ENCODE measurements at places on chromosomes 12 and 14. TPM values are rescaled to one million over a fixed set of nuclear protein-coding genes. Genes with fewer than 3 reads are reported as not detected.

GRCh38 chr14:88323523-88324199 is 592 bp upstream of the KCNK10 start:
- H3K27ac ChIP-seq, result no peak overlapping the region
- peak; percentile 11 for DNase-seq
- H3K4me3 ChIP-seq, result peak overlapping the region; percentile 34
- H3K27me3 ChIP-seq, result peaks cover 89% of the 10 kb centered on the region
- H3K36me3 ChIP-seq, result no peaks in the 10 kb centered on the region

GRCh38 chr14:36113341-36113740 is 63.2 kb downstream of the PTCSC3 start:
- no peaks in the 10 kb centered on the region for H3K36me3 ChIP-seq
- no peak for DNase-seq
- no peaks in the 10 kb centered on the region for H3K4me1 ChIP-seq
- H3K27ac ChIP-seq, result no peak overlapping the region
- H3K27me3 ChIP-seq, result no peaks in the 10 kb centered on the region

DNA sequence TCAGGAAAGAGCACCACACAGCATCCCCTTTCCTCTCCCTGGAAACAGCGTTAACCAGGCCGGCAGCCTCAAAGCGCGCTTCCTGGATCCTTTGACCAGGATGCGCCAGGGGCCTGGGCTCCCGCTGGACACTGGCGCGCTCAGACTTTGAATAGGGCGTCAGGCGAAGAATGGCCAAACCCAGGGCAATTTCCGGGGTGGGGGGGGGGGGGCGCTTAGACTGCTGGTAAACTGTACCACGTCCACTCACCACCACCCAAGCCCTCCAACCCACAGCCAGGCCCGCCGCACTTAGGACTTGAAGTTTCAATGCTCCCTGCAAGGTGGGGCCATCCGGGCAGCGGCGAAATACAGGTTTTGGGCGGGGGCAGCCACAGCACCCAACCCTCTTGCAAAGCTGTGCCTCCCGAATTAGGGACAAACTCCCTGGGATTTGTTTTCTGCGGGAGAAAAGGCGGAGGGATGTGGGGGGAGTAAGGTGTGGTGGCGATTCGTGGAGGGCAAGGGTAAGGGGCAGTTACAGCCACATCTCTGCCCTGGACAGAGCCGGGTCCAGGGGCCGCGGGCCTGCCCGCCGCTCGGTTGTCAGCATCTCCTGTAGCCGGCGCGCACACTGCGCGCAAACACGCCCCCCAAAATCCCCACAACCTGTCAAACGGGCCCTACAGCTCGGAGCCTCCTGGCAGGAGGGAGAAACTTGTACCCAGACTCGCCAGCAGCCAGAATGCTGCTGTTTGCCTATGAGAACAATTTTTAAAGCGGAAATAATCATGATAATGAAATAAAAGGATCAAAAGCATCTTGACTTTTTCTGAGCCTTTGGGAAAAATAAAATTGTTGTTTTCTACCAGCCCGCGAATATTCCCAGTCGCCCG is 958 bp downstream of the RTN1 start:
- DNase-seq, result no peak
- H3K27ac ChIP-seq, result no peak overlapping the region
- peaks cover 6% of the 10 kb centered on the region for H3K4me1 ChIP-seq
- peak overlapping the region; percentile 61 for H3K4me3 ChIP-seq

- no peak overlapping the region for H3K4me3 ChIP-seq
- H3K27ac ChIP-seq, result no peak overlapping the region
- H3K36me3 ChIP-seq, result peaks cover 48% of the 10 kb centered on the region
- no peak for DNase-seq
Observed at GRCh38 chr12:105192624-105193225, 43.2 kb downstream of the APPL2 start.

- H3K36me3 ChIP-seq, result peaks cover 91% of the 10 kb centered on the region
- no peaks in the 10 kb centered on the region for H3K4me1 ChIP-seq
- no peak overlapping the region for H3K27ac ChIP-seq
- no peak overlapping the region for H3K4me3 ChIP-seq
- H3K27me3 ChIP-seq, result no peaks in the 10 kb centered on the region
Observed at GRCh38 chr12:68831272-68831671, 23.3 kb downstream of the MDM2 start.

DNA sequence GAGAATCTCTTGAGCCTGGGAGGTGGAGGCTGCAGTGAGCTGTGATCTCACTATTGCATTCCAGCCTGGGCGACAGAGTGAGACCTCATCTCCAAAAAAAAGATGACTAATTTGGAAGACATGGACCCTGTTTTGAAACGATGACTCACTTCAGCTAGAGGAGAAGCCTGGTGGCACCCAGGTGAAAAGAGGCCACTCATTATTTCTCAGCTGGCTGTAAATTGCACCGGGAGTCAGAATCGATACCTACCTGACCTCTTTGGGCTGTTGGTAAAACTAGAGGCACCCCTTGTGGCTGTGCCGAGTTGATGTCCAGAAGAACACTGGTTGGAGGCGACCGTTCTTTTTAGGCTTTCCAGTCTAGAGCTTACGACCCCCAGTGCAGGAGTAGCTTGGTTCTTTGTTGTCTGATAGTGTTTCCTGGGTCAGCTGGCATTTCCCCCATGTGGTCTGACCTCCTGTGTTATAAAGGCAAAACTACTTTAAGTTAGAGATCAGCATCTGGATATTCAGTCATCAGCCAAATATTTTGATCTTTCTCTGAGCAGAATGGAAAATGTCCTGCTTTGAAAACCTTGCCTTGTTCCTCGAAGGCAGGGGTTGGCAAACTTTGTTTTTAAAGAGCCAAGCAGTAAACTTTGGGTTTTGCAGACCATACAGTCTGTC is 93.2 kb downstream of the CHST11 start:
- no peaks in the 10 kb centered on the region for H3K27me3 ChIP-seq
- no peak overlapping the region for H3K4me3 ChIP-seq
- no peak overlapping the region for H3K27ac ChIP-seq
- no peaks in the 10 kb centered on the region for H3K4me1 ChIP-seq
- no peaks in the 10 kb centered on the region for H3K36me3 ChIP-seq

- H3K36me3 ChIP-seq, result no peaks in the 10 kb centered on the region
- peaks cover under 1% of the 10 kb centered on the region for H3K27me3 ChIP-seq
- DNase-seq, result no peak
- H3K4me1 ChIP-seq, result no peaks in the 10 kb centered on the region
- H3K4me3 ChIP-seq, result no peak overlapping the region
Observed at GRCh38 chr12:130644146-130644545, 72.0 kb downstream of the RIMBP2 start.

- H3K36me3 ChIP-seq, result no peaks in the 10 kb centered on the region
- no peak overlapping the region for H3K4me3 ChIP-seq
- H3K27me3 ChIP-seq, result no peaks in the 10 kb centered on the region
- H3K4me1 ChIP-seq, result peaks cover 4% of the 10 kb centered on the region
- DNase-seq, result no peak
Observed at GRCh38 chr14:31828946-31829868, 247.9 kb upstream of the ARHGAP5 start.

DNA sequence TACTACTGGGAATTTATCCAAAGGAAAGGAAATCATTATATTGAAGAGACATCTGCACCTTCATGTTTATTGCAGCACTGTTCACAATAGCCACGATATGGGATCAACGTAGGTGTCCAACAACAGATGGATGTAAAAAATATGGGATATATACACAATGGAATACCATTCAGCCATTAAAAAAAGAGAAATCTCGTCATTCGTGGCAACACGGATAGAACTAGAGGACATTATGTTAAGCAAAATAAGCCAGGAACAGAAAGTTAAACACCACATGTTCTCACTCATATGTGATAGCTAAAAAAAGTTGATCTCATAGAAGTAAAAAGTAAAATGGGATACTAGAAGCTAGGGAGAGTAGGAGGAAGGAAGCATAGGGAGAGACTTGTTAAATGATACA is 82.9 kb upstream of the CLMN start:
- peaks cover 6% of the 10 kb centered on the region for H3K4me1 ChIP-seq
- peak overlapping the region; percentile 7 for H3K27ac ChIP-seq
- H3K4me3 ChIP-seq, result no peak overlapping the region
- no peaks in the 10 kb centered on the region for H3K36me3 ChIP-seq

GRCh38 chr12:53056296-53056695 is 6.4 kb downstream of the TNS2 start:
- no peak overlapping the region for H3K27ac ChIP-seq
- H3K4me1 ChIP-seq, result peaks cover 62% of the 10 kb centered on the region
- H3K27me3 ChIP-seq, result no peaks in the 10 kb centered on the region
- DNase-seq, result no peak
- H3K4me3 ChIP-seq, result no peak overlapping the region

- H3K36me3 ChIP-seq, result no peaks in the 10 kb centered on the region
- no peak for DNase-seq
- H3K27ac ChIP-seq, result no peak overlapping the region
- H3K4me3 ChIP-seq, result no peak overlapping the region
Observed at GRCh38 chr14:28102001-28102400, 664.6 kb upstream of the FOXG1 start.

DNA sequence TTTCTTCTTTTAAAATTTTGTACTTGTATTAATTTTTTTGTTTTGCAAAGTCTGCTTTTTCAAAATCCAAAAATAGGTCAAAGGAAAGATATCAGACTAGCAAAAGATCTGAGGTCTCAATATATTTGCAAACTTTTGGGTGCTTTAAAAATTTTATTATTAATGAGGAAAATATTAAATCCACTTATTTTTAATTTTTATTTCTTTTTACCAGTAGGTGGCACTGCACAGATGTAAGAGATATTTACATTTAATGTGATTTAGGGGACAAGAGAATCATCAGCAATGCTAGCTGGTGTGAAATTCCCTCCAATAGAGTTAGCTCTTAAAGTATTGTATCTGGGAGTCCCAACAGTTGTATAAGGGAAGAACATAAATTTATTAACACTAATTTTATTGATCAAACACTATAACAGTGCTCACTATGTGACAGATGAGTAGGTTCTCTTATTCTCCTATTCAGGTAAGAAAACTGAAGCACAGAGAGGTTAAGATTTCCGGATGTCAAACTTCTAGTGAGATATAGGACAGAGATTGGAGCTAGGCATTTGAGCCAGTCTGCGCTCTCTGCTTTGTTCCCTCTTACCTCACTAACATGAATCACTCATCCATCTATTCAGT is 30.5 kb downstream of the ALX1 start:
- no peaks in the 10 kb centered on the region for H3K4me1 ChIP-seq
- no peak for DNase-seq
- no peaks in the 10 kb centered on the region for H3K27me3 ChIP-seq
- H3K36me3 ChIP-seq, result no peaks in the 10 kb centered on the region
- H3K4me3 ChIP-seq, result no peak overlapping the region

DNA sequence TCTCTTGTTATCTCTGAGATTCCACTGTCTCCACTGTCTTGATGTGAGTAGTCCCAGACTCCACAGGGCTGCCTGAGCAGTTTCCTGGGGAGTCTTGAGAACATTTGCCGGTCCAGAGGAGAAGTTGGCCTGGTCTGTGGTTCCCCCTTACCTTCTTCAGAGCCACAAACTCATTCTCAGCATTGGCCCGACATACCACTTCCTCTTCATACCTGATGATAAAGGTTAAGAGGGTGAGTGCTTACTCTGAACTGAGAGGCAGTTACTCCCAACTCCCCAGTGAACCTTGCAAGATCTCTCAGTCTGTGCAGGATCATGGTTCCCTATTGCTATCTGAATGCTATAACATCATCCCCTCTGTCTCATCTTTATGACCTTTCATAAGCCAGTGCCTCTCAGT is 2.6 kb downstream of the KRT84 start:
- no peaks in the 10 kb centered on the region for H3K4me1 ChIP-seq
- no peaks in the 10 kb centered on the region for H3K36me3 ChIP-seq
- H3K4me3 ChIP-seq, result no peak overlapping the region
- no peak overlapping the region for H3K27ac ChIP-seq
- DNase-seq, result no peak

Gene HCAR3
- not detected for total RNA-seq

Gene SOAT2
- total RNA-seq, result not detected

Gene FOXN4
- total RNA-seq, result 0.07 TPM

Gene FAM186B
- total RNA-seq, result 0.25 TPM

Gene CYP46A1
- 3.1 TPM for total RNA-seq

Gene LRRK2
- 4.7 TPM for total RNA-seq

Gene LRFN5
- 0.60 TPM for total RNA-seq

Gene SLC4A8
- 1.8 TPM for total RNA-seq

Gene DDX55
- 4.1 TPM for total RNA-seq

Gene C12orf56
- total RNA-seq, result not detected
